ENCODE measurements at places on chromosomes 2 and 18.

- peak overlapping the region; percentile 64 for H3K4me3 ChIP-seq
- peak overlapping the region; percentile 79 for H3K27ac ChIP-seq
- DNase-seq, result no peak
- no peaks in the 10 kb centered on the region for H3K27me3 ChIP-seq
Observed at GRCh38 chr18:12857991-12858544, 26.0 kb downstream of the PTPN2 start.

DNA sequence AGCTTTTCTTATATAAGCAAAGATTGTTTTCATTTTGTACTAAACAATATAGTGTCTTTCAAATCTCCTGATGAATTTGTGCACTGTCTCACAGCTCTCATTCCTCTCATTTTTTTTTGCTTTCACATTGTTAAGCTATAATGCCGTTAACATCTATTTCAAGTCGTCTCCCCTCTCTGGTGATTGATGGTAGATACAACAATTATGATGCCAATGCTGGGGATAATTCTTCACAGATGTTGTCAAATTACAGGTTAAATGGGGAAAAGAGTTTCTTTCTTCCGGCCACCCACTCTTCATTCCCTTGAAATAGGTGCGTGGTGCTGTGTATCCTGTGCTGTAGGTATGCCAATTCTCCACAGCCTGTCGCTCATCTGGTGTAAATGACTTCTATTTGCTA is 1053.7 kb upstream of the ZEB2 start:
- no peak for DNase-seq
- H3K27ac ChIP-seq, result no peak overlapping the region
- no peaks in the 10 kb centered on the region for H3K27me3 ChIP-seq

DNA sequence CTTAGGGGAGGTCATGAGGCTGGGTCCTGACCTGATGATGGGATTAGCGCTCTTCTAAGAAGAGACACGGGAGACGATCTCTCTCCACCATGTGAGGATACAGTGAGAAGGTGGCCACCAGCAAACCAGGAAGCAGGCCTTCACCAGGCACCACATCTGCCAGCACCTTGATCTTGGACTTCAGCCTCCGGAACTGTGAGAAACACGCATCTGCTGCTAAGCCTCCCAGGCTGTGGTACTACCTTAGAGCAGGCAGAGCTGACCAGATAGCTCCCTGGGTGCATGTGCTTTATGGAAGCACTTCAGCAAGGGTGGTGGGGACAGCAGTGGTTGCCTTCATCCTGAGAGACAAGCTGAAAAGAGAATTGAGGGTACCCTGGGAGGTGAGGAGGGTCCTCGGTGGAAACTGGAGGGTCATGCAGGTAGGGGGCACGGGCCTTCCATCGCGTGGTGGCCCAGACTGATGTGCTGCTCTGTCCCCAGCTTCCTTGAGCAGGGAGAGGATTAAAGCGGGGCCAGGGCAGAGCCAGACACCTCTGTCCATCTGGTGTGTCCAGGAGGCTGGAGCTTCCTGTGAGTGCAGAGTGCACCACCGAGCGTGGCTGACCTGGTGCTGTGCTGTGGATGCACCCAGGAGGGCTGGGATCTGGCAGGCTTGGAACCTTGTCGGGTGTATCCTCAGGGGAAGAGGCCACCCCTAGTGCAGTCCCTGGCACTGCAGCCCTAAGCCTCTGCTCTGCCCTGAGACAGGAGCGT is 42.9 kb upstream of the HS6ST1 start:
- no peaks in the 10 kb centered on the region for H3K4me1 ChIP-seq
- H3K27me3 ChIP-seq, result no peaks in the 10 kb centered on the region
- no peak overlapping the region for H3K27ac ChIP-seq

GRCh38 chr2:167471332-167471731 is 583.1 kb downstream of the XIRP2 start:
- H3K27me3 ChIP-seq, result no peaks in the 10 kb centered on the region
- H3K4me1 ChIP-seq, result no peaks in the 10 kb centered on the region
- DNase-seq, result no peak
- no peaks in the 10 kb centered on the region for H3K36me3 ChIP-seq
- H3K27ac ChIP-seq, result no peak overlapping the region
- no peak overlapping the region for H3K4me3 ChIP-seq
